RCC 7860 (cell line): ENCODE measurements at places on chromosomes 5 and 9.

DNA sequence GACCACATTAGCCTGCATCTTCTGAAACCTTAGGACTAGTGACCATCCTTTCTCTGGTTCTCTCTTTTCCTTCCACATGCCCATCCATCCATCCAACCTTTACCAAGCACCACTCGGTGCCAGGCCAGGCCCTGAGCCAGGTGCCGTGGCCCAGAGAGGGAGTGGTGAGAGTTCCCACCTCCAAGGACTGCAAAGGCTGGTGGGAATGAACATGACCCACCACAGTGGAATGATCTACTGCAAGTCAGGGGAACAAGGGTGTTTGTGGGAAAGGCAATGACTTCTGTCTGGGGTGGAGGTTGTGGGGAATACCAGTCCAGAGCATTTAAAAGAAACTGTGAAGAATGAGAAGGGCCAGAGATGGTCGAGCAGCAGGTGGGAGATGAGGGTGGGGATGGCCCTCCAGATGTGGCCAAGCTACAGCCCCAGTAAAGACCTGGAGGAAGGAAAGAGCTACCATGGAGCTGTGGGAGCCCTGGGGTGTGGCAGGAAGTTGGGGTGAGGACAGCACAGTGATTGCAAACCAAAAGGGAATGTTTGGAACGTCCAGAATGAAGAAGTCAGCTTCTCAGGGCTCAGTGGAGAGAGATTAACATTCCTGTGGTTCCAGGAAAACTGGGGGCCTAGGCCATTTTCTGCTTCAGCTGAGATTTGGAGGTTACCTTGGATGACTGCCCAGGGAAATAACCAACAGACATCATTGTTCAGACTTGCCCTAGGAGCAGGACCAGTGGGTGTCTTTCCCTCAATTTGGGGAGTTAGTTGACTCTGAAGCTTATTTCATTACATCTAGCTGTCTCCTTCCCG, 30.7 kb upstream of the CORO2A start:
- peak; percentile 99 for DNase-seq

DNA sequence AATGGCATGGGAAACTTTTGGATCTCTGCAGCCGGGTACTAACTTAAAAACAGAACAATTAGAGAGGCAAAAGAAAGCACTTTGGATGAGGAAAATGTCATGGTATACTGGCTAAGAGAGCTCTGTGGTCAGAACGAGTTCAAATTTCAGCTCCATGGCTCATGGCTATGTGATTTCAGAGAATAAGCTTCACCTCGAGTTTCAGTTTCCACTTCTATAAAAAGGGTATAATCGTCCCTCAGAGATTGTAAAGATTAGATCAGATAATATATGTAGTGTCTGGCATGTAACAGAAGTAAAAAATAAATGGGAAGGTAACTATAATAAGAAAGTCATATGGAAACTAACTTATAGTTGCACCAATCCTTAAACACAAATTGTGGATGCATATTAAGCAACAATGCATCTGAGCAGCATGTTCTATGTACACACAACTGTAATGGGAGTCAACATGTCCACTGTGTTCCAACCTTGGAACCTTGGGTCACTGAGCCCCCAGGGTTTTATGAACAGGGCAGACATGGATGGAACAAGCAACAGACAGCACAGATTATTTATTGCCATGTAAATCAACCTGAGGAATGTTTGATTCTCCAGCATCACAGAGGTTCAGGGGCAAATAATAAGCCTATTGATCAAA, 145.4 kb downstream of the MAPKAP1 start:
- DNase-seq: no peak

DNA sequence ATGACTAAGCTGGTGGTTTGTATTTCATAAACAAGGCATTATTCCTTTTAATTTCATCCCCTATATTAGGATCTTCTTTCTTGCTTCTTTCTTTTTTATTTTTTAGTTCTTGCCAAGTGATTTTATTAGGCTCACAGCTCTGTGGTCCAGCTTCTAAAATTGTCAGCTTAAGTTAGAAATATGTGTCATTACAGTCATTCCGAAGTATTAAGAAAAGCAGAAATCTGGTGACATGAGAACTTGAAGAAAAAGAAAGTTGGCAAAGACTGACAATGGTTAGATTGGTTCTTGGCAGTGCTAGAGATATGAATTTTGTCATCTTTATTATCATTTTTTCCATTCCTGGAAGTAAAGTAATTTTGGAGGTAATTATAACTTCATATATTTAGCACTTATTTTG, 166.5 kb upstream of the PRR16 start:
- no peak for DNase-seq

DNA sequence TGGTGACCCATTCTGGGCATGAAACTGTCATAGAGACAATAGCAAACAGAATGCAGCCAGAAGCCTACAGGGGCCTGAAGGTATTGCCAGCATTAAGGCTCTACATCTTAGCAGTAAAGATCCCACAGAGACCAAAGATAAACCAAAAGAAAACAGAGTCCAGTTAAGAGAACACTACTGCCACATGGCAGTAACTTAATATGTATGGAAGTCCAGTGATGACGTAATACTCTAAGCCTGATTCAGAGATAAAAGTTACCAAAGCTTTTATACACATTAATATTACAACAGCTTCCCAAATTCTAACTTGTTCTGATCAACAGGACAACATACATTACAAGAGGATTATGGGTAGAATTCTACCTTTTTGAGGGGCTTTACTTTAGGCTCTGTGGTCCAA, 371.5 kb downstream of the PRELID2 start:
- no peak for DNase-seq

- no peak for DNase-seq
Observed at GRCh38 chr9:81621785-81622259, 67.5 kb downstream of the TLE1 start.

- DNase-seq: no peak
Observed at GRCh38 chr9:14349447-14350348, 35.8 kb upstream of the NFIB start.

DNA sequence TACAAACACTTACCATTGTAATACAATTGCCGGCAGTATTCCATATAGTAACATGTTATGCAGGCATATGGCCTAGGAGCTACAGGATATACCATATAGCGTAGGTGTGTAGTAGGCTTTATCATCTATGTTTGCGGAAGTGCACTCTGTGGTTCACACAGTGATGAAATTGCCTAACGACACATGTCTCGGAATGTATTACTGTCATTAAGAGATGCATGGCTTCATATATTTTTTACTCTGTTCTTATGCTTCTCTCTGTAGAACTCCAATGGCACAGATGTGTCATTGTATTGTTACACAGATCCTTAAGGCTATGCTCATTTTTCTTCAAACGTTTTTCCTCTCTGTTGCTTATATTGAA, 19.2 kb upstream of the ANKRD18A start:
- DNase-seq: no peak

GRCh38 chr5:167835146-167835545, 456.3 kb upstream of the WWC1 start:
- no peak for DNase-seq

DNA sequence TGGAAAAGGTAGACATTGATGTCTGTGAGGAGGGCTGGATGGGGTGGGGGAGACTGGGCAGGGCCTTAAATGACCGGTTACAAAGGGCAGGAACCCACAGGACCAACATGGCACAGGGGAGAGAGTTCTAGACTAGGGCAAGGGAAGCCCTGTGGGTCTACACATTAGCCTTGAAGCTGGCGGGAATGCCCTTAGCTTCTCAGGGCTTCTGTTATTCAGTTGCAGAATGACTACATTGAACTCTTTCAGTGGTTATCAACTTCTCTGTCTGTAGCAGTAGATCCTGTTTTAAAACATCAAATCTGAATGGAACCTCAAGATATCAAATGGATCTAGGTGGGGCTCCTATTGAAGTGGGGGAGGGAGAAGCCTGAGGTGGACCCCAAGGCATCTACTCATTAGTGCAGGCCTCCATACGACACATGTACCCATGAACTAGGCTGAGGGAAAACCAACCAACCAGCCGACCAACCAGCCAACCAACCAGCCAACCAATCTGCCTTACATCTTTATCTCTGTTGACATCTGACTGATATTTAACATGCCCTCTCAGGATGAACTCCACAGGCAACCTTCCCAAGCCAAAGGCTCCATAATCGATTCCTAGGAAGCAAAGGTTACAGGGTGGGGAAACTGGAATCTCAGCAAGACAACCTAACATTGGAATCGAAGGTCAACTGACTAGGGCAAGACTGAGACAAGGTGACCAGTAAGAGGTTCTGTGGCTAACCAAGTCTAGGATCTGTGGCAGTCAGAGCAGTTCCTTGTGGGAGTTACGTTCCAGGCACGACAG, 48.3 kb downstream of the DAP start:
- no peak for DNase-seq

DNA sequence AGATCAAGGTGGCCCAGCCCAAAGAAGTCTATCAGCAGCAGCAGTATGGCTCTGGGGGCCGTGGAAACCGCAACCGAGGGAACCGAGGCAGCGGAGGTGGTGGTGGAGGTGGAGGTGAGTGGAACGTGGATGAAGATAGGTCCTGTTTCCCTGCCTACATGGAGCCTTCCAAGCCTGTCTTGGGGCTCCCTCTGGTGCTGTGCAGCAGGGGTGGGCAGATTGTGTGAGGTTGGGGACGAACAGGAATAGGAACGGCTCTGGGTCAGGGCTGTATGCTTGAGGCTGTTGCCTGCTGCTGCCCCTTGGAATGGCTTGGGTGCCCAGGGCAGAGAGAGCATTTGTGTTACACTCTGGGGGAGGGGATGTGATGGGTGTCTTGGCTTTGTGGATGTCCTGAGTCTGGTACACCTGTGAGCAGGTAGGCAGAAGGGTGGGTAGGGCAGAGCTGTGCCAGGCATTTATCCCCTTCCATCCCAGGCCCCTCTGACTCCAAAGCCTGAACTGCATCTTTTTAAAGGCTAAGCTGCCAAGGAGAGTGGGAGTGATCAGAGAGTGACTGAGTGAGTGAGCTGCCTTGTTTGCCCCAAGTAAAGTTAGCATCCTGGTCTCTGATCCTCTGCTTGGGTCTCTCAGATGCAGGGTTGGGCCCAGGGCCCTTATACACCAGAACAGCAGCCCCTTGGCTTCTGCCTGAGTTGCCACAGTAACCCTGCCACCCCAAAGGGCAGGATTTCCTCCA, 5.2 kb downstream of the HNRNPAB start:
- DNase-seq: no peak

DNA sequence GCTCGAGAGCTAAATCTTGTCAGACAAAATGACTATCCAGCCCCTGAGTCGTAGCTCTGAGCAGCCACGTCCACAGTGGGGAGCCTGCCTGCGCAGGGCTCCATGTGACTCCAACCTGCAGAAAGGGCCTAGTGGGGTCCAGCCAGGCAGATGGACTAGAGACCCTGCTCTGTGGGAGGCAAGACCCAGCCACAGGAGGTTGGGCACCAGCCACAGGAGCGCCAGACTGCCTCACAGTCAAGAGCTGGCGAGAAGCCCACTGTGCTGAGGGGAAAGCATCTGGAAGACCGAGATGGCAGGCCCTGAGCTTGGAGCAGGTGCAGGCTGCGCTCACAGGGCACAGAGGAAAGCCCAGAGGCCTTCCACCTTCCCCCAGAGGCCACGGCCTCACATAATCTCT, 61.4 kb downstream of the C5orf15 start:
- DNase-seq: no peak

- no peak for DNase-seq
Observed at GRCh38 chr9:76395381-76395780, 1.2 kb upstream of the RFK start.

DNA sequence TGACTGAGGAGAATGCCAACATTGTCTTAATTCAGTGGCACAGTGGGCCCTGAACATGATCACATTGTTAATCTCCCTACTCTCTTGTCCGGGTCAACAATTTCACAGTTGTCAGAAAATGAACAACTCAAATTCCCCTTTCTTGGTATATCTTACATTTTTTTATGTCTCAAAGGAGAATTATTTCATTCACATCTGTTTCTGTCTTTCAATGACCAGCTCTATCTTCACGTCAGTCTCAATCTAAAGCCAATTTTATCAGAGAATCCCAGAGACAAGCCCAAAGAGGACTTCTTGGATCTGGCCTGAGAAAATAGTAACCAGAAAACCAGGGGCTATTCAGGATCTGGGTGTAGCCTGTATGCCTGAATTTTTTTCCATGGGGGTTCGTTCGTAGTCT, 477.5 kb downstream of the PDE4D start:
- no peak for DNase-seq

GRCh38 chr9:80926611-80927010, 762.7 kb downstream of the TLE1 start:
- DNase-seq: no peak

- DNase-seq: no peak
Observed at GRCh38 chr5:160930406-160930805, 78.4 kb upstream of the ATP10B start.

- peak; percentile 49 for DNase-seq
Observed at GRCh38 chr9:131697097-131697496, 42.8 kb downstream of the RAPGEF1 start.

DNA sequence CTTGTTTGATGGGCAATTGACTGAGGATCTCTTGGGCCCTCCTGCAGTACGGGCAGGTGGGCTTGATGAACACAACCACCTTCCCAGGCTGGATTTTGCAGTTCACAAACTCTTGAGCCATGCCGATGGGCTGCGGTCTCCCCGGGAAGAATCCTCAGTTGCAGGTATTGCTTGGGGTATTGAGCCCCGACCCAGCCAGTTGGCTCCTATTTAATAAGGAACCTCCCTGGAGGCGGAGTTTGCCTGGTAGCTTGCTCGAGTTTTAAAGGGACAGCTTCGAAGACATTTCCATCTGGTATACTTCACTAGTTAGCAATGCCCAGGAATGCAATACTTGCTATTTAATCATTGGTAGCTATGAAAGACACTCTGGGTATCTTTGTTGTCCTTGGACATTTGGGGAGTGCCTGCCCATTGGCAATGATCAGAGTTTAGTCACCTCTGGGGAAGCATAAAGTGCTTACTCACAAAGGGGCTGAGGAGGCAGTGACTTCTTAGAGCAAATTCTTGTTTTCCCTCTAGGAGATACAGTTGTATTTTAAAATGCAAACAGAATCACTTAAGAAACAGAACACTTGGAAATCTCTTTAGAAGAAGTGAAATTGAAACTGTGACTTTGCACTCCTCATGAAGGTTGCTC, at the start of gene GLRX:
GLRX (minus strand) TSS at position 185 of the 640 bp plus-strand sequence; CDS start at position 121, 64 bp downstream.
- DNase-seq: peak; percentile 50

DNA sequence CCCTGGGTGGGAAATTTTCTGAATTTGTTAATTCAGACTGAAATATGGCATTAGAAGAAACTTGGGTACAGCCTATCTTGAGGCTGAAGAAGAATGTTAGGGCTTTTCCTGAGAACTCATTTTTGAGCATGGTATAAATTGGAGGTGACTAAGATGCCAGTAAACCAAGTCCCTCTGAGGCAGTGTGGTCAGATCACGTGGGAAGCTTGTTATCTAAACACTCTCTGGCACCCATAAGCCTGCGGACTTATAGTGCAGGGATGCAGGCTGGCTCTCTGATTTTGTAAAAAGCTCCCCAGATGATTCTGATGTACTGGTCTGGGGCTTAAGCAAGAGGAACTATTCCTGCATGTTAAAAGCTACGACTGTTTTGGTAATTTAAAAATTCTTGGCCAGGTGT, 34.3 kb downstream of the MTMR12 start:
- DNase-seq: peak; percentile 61
